Stimulated activated CD8-positive, alpha-beta memory T cell treated with anti-CD3 and anti-CD28 coated beads, Interleukin-7, amount 100 ng/mL, for 1 hour (primary cell): ENCODE measurements at places on chromosomes 2 and 18.

DNA sequence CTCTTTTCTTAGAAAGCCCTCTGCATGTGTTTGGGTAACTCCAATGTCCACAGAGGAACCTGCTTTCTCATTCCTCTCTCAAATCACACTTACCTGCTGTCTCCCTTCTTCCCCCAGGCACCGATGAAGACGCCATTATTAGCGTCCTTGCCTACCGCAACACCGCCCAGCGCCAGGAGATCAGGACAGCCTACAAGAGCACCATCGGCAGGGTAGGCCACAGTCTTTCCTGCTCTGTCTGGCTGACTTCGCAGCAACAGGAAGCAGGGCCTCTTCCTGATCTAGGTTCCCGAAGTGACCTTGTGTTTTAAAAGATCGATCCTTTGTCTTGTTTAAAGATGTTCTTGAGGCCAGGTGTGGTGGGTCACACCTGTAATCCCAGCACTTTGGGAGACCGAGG, 25.0 kb upstream of the GMCL1 start:
- no peak for DNase-seq

DNA sequence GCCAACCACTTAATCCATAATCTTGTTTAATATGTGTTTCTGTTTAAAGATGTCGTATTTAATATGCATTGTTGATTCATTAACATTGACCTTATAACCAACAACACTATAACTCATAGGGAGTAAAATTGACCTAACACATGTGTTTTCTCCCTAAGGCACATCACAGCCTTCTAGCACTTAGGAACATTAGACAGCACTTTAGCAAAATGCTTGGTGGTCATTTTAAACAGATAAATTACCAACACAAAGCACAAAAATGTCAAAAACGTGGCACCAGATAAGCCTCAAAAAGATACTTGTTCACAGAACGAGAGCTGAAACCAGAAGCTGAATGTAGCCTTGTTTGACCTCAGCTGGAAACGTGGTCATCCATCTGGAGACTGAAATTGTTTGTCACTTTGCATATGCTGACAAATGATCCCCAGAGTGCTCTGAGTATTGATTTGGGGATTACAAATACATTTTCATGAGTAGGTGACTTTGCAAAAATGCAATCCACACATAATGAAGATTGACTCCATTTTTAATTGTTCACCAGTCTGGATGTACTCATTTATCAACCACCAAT, 139.2 kb downstream of the CCDC102B start:
- no peak for DNase-seq

DNA sequence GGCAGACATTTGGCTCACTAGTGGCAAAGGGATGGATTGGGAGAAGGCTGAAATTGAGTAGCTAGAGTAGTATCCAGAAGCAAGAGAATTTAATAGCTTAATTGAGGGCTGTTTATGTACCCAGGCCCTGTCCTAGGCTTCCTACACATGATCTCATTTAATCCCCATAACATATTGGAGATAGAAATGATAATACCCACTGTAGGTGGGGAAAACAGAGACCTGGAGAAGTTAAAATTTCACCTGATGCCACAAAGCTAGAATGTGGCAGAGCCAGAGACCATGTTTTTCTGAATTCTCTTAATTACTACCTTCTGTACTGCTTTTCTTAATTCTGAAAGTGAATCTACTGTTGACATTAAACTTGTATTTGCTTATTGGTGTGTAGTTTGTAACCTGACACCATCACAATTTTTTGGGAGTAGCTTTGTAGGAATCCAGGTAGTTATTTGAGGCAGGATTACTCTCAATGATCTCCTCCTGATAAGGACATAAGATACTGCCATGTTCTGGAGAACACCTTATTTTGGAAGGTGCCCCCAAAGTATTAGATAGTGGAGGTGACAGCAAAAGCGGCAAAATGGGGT, 42.2 kb downstream of the RAB10 start:
- DNase-seq: no peak

DNA sequence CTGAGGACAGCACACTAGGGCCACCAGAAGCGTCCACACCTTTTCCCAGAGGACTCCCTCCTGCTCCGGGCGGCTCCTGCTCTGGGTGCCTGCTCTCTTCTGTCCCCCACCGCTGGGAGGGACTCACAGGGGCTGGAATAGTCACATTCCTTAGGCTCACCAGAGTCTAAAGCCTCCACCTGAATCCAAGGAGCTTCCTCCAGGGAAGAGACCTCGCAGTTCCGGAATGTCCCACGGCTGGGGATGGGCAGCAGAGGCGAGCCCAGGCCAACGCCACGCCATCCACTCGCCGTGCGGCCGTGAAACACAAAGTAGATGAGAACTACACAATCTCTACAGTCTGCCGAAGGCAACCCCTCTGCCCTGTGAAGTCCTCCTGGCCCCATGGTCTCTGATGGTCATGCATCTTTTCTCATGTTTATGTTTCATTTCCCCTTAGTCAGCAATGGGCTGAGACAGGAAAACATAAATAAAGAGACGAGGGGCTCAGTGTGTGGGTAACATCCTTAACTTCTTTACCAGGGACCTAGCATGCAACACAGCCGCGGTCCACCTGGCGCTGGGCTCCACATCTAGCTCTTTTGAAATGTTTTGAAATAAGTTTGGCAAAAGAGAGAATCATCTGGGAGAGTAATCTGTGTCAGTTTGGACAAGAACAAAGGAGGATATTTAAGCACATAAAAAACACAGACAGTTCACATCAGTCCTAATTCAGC, 98.4 kb downstream of the PXDN start:
- DNase-seq: no peak

DNA sequence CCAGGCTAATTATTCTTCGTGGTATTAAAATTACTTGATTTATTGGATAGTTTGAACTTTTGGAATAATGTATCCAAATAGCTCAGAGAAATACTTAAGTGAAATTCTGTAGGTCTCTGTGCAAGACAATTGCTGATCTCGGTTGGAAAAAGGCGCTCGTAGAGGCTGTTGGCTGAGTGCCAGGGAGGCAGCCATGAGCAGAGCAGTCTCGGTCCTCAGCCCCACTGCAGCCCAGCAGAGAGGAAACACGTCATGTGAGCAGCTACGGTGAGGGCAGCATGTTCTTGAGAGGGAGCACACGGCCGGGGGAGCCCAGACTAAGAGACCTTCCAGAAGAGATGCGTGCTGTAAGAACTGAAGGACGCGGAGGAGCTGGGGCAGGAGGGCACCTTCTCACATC, 42.5 kb downstream of the DCDC2C start:
- no peak for DNase-seq

- no peak for DNase-seq
Observed at GRCh38 chr18:62242955-62243354, 55.9 kb downstream of the RELCH start.

DNA sequence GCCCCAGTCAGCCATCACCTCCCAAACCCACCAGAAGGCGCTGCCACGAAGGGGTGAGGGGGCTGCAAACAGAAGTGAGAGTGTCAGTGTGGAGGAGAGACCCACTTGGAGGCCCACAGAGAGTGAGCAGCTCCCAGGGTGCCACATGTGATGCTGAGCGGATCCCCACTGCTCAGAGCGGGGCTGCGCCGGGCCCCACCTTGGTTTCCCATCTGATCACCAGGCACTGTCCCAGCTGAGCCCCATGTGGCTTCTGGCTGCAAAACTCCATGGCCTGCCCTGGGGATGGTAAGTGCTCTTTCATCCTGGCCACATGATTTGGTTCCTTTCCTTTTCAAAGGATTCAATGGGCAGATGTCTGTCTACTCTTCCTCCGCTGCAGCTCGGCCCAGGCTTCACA, 23.8 kb downstream of the SNORC start:
- no peak for DNase-seq
